ENCODE measurements at places on chromosomes 6 and 20.

GRCh38 chr20:48951646-48952045 is 30.1 kb downstream of the ARFGEF2 start:
- no peak for DNase-seq

GRCh38 chr6:2517855-2518473 is 232.8 kb downstream of the MYLK4 start:
- no peak for DNase-seq

DNA sequence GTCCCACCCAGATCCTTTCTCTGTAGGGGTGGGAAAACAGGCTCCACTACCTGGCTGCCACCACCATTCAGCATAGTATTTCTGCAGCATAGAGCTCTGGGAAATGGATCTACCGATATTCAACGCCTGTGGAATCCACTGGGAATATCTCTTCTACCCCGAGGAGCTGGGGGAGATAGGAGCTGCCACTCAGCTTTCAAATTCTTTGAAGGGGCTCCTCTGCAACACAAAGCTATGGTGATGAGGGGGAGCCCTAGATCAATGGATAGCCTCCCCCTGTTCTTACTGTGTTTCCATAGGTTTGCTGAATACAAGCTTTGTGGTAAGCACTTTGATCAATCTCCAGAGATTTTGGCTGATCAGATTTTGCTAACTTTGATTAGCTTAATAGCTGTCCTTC is 12.9 kb downstream of the FAM50B start:
- DNase-seq, result no peak

- DNase-seq, result no peak
Measured at GRCh38 chr6:124522335-124522734, 439.9 kb upstream of the RNF217 start.

DNA sequence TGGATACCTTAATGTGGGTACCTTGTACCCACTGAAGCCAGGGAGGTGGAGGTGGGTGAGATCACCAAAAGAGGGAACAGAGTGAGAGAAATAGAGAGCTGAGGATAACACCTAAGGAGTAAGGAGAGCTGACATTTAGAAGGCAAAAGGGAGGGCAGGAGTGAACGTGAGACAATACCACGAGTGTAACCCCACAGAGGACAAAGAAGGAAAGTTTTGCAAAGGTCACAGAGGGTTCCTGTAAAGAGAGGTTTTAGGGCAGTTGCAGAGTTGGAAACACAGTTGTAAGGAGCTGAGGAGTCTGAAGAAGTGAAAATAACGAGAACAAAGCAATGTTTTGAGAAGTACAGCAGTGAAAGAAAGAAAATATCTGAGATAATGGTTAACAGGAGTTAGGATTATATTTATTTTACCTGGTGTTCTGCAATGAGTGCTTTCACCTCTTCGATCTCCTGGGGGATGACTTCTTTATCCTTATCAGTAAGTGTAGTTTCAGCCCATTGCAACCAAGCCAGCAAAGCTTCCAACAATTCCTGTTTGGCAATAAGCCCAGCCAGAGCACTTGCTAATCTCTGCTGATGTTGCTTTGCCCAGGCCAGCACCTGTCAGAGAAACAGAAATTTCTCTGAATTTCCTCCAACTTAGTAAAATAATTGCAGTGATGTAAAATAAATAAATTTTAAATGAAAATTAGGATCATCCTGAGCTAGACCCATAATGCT is 166.8 kb downstream of the DST start:
- no peak for DNase-seq

DNA sequence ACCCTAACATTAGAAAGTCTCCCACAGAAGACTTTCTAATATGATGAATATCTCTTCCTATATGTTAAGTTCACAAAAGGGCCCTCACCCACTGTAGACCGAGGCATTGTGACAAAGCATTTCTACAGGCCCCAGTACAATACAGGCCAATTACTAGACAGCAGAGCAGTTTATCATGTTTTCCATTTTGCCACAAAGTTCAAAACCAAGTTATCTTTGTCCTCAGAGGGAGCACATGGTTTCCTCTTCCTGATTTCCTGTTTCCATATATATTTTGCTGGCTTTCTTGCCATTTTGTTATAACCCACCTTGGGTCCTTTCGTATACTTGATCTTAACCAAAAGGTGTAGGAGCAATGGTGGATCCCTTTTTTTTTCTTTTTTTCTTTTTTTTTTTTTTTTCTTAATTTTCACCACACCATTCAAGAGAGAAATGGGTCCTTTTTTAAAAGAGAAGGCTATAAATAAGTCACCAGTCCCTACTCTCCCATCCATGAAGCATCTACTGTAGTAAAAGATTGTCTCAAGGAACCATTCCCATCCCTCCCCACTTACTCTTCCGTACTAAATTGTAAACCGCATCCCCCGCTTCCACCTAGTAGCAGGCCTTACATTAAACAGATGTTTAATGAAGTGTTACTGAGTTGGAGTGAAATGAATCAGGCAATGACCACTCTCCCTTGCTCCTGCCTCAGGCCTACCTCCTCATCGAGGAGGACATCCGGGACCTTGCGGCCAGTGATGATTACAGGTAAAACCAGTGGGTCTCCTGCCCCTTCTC is 2.1 kb upstream of the UBE2C start:
- no peak for DNase-seq

DNA sequence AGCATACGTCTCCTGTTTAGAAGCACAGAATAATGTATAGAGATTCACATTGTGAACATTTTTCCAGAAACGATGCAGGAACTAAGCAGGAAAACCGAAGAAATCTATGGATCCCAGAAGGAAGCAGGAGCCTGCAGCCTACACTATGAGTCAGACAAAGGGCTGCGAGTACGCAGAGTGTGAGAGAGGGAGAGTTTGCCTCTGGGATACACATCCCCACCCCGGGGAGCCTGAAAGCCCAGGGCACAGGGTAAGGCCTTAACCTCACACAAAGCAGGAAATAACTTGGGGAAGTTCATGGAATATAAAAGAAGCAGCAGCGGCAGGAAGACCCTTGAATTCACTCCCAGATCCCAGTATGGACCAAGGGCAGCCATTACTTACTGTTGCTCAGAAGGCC is 842.1 kb upstream of the MANEA start:
- no peak for DNase-seq
